ENCODE measurements at places on chromosomes 2 and 18.

- no peak for DNase-seq
Measured at GRCh38 chr2:205699515-205700289, 17.4 kb downstream of the NRP2 start.

GRCh38 chr2:42510608-42511243, 16.9 kb upstream of the KCNG3 start:
- DNase-seq: no peak

- DNase-seq: no peak
Measured at GRCh38 chr18:74714791-74715190, 117.1 kb downstream of the ZNF407 start.

DNA sequence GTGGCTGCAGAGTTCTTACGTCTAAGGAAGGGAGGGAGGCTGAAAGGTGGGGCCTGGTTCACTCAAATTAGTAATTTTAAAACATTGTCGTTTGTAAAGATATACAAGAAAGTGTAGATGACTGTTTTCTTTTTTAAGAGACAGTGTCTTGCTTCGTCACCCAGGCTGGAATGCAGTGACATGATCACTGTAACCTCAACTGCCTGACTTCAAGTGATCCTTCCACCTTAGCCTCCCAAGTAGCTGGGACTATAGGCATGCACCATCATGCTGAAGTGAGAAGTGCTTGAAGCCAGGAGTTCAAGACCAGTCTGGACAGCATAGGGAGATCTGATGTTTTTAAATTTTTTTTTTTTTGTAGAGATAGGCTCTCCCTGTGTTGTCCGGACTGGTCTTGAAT, 52.9 kb downstream of the HNRNPLL start:
- no peak for DNase-seq

DNA sequence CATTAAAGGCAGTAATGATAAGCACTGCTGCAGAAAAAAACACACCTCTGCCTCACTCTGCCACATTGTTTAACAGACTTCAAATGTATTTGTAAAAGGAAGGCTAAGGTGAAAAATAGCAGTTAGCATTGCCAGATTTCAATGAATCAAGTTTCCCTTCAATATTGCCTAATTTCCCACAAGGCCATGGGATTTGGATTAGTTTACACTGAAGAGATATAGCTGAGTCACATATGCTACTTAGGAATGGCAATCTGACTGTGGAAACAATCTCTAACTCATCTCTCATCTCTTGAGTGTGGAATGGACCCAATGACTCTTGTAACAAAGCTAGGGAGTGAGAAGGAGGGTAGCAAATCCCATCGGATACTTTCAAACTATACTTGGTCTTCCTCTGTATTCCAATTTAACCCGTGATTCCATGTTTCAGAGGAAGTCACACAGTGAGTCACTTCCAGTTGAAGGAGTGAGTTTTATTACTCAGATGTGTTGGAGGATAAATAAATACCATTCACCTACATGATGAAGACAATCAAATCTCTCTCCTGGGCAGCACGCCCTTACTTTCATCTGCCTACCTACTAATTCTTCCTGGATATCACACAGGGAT, 5.1 kb downstream of the B4GALT6 start:
- no peak for DNase-seq

DNA sequence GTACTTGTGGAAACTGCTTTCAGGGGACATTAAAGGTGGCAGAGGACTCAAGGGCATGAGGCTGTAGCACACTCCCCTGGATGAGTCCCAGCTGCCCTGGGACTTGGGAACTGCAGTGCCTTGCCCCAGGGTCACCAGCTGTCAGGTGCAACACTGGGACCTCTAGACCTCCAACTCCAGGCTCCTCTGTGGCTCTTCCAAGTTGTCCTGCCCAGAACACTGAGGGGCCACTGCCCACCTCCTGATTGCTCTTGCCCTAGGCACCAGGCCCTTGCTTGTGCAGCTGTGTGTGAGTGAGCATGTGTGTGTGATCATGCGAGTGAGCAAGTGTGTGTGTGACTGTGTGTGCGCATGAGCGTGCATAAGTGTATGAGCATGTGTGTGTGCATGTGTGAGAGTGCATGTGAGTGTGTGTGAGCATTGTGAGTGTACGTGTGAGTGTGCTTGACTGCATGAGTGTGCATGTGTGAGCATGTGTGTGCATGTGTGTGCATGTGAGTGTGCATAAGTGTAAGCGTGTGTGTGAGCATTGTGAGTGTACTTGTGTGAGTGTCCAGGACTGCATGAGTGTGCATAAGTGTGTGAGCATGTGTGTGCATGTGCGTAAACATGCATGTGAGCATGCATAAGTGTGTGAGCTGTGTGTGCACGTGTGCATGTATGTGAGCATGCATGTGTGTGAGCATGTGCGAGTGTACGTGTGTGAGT, 301.5 kb downstream of the NDUFA10 start:
- no peak for DNase-seq

- peak; percentile 25 for DNase-seq
Measured at GRCh38 chr2:31386648-31387047, 27.9 kb downstream of the XDH start.

DNA sequence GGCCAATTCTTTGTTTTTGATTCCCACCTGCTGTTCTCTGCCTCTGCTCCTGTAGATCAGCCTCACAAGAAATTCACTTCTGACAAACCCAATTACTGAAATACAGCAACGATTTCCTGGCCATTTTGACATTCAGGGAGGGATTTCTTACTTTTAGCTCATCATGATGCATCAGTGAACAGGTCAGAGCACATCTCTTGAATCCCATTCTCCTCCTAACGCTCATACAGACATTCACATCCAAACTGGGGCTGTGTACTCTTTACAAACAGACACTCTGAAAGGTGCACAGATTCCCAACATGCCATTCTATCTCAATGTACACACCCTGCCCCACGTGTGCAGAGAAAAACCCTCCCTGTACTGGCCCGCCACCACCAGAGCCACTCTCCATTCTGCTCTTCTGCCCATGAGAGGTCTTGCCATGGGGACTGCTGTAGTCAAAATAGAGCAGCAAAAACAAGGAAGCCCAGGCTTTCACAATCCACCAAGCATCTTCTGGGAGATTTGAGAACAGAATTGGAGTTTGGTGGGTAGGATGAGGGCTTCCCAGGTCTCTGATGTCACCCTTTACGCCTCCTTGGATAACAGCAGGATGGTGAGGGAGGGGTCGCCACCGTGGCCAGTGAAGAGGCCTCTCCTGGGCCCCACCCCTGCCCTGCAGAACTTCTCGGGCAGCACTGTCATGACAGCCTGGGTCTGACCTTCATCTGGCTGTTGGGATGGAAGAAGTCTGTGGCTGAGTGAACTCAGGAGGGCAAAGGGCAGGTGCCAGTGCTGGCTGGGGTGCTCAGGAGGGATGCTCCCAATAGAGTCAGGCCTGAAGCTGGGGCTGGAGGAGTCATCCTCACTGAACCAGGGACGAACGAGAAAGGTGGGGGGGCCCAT, 41.9 kb upstream of the ZFP36L2 start:
- no peak for DNase-seq

- DNase-seq: no peak
Measured at GRCh38 chr18:12336887-12337286, 28.8 kb downstream of the TUBB6 start.

GRCh38 chr2:177753682-177754491, 318.7 kb downstream of the PDE11A start:
- peak; percentile 40 for DNase-seq

- DNase-seq: no peak
Measured at GRCh38 chr2:45748239-45748638, 96.8 kb downstream of the PRKCE start.

DNA sequence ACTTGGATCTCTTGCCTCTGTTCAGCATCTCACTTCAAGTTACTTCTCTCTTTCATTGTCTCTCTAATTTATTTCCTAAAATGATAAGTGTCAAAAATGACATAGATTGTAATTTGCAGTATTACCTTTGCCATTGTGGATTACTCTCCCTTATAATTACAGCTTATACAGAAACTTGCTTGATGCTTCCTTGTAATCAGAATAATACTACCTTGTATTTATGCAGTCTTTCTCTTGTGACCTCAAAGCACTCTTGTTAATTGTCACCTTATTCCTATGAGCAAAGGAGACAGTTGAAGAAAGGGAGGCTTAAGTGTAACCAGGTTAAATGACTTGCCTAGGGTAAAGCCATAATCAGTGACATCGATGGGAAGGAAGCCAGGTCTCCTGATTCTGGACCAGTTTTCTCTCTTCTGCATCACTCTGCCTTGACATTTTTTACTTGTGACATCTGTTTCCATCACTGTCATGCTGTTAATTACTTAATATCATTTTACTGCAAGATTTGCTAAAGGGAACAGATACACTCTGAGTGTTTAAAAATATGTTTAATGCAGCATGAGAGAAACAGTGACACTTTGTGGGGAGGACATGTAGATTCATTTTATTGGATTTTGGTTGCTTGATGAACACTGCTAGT, 388.6 kb downstream of the PARD3B start:
- DNase-seq: no peak

- no peak for DNase-seq
Measured at GRCh38 chr2:8472545-8473323, 209.1 kb upstream of the ID2 start.

DNA sequence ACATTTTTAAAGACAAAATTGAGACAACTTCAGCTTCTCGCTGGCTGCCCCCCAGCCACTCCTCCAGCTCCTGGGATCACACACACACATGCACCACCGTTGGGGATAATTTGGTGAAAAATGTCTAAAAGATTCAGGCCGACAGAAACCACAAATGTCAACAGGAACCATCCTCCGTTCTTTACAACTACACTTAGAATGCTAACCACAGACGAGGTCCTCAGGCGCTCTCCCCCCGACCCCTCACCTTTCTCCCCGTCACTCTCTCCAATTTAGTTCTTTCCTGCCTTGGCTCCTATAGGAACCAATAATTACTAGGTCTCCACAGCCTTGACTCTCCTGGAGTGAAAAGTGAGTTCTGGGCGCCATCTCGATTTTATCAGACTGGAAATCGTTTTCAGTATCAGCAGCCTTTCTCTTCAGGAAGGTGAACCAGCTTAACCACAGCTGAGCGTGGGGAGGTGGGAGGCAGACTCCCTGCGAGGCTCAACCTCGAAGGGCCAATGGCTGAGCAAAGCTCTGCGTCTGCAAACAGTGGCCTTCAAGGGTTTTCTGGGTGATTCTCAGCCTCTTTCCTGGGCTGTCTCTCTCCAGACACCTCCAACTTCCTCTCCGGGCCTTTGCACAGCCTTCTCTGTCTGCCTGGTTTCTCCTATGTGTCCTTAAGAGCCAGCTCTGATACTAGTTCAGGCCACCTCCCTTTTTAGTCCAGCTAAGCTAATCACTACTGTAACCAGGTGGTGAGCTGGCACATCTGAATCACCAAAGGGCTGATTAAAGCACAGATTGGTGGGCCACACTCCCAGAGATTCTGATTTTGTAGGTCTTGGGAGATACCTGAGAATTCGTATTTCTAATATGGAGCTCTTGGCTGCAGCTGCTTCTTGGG, 115.7 kb upstream of the COPS8 start:
- DNase-seq: no peak

DNA sequence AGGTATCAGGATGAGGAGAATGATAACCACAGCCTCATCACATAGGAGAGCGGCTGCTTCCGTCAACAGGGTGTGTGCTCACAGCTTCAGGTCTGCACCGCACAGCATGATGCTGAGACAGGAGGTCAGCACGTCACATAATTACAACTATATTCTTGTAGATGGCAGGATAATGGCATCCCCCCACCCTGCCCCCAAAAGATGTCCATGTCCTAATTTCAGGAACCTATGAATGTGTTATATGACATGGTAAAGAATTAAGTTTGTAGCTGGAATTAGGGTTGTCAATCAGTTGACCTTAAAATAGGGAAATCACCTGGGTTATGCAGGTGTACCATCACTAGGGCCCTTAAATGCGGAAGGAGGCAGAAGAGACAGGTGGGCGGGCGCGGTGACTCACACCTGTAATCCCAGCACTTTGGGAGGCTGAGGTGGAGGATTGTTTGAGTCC, 73.9 kb downstream of the ARL4C start:
- no peak for DNase-seq

- no peak for DNase-seq
Measured at GRCh38 chr2:200130762-200131166, 175.4 kb downstream of the MAIP1 start.

DNA sequence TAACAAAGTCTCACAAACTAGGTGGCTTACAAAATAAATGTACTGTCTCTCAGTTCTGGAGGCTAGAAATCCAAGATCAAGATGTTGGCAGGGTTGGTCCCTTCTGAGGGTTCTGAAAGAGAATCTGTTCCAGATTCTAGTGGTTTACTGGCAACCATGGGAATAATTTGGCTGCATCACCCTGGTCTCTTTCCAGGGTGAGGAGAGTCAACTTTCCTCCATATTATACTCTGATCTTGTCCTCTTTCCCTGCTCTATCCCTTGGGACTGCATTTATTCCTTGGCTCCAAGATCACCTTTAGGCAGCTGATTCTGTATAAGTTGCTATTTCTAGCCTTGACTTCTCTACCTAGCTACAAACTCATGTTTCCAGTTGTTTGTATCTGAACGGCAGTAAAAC, 35.2 kb downstream of the SLC40A1 start:
- DNase-seq: no peak

GRCh38 chr2:158723181-158723838, 71.8 kb upstream of the DAPL1 start:
- DNase-seq: no peak

DNA sequence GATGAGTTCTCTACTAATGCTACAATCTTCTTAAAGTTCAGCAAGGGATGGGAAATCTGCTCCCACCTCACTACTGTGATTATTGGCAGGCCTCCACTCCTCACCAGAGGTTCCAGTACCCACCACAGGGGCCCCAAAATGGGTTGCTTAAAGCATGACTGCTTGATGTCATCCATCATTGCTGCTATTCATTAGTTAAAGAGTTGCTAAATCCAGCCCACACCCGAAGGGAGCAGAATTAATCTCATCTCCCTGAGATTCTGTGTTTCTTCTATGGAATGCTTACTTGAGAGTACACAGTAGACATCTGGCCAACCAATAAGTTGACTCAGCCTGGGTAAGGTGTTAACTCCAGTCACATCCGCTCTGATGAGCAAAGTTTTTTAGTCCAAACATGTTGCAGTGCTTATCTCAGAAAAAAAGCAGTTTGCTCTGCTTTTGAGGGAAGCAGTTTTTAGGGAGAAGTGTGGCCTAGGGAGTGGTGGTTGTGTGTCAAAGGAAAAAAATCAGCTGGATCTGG, 690.2 kb upstream of the POU3F3 start:
- no peak for DNase-seq

GRCh38 chr2:72133721-72134407, 13.8 kb downstream of the CYP26B1 start:
- no peak for DNase-seq

DNA sequence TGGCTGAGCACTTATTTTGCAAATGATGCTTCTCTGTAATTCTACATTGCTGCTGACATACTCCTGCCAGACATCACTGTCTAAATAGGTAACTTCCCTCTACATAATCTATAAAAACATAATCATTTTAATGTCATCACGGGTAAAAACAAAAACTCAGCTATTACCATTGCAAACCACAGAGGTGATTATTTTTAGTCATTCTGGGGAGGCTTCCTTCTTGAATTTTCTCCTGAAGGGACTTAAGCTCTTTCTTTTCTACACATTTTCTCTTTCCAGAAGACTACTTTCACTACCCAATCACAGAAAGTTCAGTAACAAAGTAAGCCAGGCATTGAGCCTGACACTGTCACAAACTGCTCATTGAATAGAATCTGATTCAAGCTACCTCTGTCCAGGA, 40.4 kb upstream of the NFU1 start:
- DNase-seq: no peak
